Neuronal stem cell (in vitro differentiated cells): ENCODE measurements at places on chromosomes 6 and 20.

GRCh38 chr6:125887372-125887771, 69.2 kb upstream of the HINT3 start:
- DNase-seq: no peak

DNA sequence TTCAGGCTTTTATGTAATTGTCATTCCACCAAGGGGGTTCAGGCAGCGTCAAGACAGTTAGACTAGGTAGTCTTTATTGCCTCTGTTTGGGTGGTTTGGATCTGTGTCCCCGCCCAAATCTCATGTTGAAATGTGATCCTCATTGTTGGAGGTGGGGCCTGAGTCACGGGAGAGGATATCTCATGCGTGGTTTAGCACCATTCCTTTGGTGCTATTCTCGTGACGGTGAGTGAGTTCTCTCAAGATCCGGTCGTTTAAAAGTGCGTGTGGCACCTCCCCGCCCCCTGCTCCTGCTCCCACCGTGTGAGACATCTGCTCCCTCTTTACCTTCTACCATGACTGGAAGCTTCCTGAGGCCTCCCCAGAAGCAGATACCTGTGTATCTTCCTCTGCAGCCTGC, 51.3 kb upstream of the FOXC1 start:
- DNase-seq: no peak

GRCh38 chr20:37803438-37804307, 99.3 kb upstream of the VSTM2L start:
- no peak for DNase-seq

GRCh38 chr20:63434599-63435378, 37.7 kb downstream of the KCNQ2 start:
- peak; percentile 77 for DNase-seq

DNA sequence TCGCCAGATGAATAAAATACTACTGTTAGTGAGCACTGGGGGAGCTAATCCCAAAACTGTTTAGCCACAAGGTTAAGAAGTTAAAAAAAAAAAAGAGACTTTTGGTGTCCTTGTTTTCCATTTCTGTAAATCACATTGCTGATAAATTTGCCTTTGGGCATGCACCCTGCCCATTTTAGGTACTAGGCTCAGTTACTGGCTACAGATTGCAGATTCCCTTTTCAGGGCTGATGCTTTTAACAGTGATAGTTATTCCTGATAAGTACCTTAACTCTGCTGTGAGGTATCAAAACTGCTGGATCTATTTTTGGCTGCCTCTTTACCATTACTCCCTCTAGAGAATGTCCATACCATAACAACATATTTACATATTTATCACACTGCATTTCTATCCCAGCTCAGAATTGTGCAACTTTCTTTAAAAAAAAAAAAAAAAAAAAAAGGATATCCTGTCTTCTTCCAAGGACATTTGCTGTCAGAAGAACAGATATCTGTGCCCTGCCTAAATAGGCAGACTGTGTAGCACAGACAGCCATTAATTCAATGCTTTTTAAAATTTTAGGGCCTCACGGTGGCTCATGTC, 94.5 kb downstream of the SSR1 start:
- DNase-seq: no peak

GRCh38 chr6:14371530-14371929, 254.0 kb downstream of the CD83 start:
- no peak for DNase-seq

- no peak for DNase-seq
These were observed 73.7 kb downstream of the DTNBP1 start for GRCh38 chr6:15588971-15589634.

DNA sequence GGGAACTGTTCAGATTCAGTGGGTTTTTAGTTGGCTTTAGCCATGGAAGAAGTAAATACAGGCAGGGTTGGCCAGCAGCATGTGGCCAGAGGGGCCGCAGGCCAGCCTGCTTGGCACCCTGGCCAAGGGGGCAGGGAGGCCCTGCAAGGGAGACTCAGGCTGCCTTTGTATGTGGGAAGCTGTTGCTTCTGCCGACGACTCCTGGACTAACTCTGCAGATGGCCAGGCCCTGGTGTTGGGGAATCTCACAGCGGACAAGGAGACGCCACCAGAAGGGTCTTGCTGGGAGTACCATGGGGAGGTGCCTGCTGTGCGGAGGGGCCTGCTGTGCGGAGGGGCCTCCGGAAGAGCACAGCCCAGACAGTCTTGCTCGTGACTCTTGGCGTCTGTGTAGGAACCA, 25.2 kb downstream of the PYGB start:
- no peak for DNase-seq

DNA sequence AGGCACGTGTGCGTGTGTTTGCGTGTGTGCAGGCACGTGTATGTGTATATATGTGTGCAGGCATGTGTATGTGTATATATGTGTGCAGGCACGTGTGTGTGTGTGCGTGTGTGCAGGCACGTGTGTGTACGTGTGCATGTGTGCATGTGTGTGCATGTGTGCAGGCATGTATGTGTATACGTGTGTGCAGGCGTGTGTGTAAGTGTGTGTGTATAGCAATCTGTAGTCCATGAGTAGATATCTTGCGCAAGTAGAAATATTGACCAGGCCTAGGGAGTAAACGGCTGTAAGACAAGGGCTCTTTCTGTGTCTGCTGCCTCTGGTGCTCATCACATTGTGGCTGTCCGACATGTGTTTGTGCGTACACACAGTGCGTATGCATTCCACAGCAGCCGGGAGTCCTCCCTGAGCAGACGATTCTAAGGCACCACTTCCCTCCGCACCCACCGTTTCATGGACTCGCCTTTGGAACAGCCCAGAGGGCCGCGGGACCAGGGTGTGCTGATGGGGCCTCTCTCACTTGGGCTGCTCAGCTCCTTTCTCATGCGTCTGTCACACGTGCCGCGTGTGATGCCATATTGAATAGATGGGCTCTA, 167.6 kb downstream of the ERMARD start:
- no peak for DNase-seq

DNA sequence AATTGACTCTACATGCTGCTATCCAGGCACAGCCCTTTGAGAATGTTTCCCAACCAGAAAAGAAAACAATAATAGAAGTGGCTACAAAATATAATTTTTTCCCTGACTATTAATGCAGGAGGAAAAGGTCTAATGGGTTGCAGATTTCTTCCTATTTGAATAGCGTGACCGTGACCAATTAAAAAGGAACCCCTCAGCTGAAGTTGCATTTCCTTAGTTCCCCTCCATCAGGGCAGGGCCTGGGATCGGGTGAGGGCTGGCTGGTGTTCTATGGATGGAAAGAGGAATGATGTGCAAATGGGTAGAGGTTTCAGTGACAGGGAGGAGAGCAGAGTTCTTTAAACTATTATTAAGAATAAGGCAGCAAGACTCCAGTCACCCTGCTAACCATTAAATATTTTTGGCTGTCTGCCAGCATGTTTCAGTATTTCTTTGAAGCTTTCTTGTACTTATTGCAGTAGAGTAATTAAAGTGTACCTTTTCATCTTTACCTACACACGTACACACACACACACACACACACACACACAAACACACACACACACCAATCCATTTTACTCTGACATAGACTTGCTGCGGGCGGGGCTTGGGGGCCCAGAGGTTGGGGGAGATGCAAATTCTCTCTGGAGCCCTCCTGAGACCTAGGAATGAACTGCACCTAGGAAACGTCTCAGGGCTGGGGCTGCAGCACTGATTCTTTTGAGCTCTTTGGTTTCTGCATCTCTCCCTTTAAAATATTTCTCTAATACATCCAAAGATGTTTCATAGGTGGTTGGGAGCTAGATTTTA, 154.8 kb upstream of the SLC35B3 start:
- DNase-seq: no peak

- DNase-seq: no peak
These were observed 119.7 kb downstream of the FYN start for GRCh38 chr6:111753573-111753972.

DNA sequence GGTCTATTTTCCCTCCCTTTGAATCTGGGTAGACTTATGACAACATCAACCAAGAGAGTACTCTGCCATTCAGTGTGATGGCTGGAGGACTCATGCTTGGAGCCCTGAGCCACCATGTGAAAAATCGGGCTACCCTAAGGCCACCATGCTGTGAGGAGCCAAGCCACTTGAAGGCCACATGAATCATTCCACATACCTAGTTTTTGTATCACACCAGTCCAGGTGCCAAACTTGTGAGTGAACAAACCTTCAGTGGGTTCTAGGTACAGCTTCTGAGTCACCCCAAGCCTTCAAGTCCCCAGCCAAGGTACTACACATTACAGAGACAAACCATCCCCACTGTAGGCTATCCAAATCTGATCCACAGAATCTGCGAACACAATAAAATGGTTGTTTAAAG, 37.4 kb upstream of the E2F3 start:
- no peak for DNase-seq

GRCh38 chr6:83844170-83844569, 9.0 kb upstream of the RIPPLY2 start:
- no peak for DNase-seq

GRCh38 chr6:15380351-15380750, 134.5 kb downstream of the JARID2 start:
- DNase-seq: no peak

DNA sequence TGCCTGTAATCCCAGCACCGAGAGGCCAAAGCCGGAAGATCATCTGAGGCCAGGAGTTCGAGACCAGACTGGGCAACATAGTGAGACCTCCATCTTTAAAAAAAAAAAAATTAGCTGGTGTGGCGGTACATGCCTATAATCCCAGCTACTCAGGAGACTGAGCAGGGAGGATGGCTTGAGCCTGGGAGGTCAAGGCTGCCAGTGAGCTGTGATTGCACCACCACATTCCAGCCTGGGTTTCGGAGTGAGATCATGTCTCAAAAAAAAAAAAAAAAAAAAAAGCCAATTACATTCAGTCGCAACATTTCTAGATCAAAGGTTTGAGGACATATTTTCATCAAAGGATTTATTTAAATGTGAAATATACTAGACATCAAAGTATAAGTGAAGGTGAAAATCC, 32.0 kb upstream of the EDN1 start:
- DNase-seq: no peak

DNA sequence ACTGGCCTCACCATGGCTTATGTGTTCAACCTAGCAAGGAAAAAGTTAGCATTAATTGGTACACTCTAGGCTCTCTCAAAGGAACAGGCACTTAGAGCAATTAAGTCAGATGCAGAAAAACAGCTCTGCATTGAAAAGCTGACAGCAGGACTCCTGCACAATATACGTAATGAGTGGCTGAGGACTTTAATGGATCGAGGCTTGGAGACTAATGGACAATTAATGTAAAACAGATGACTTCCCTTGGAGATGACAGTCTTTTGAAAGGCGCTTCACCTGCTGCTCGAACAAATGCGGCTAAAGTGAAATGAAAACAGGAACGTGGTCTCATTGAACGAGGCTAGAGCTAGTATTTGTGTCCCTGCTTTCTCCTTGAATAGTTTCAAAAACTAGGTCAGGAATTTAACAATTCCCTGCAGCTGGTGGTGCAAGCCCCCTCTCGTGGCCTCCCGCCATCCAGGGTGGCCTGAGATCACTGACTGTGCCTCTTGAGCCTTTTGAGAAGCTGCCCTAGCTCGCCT, 137.1 kb downstream of the ELOVL4 start:
- DNase-seq: peak; percentile 92

GRCh38 chr6:28282926-28283325, 1.6 kb downstream of the PGBD1 start:
- no peak for DNase-seq

GRCh38 chr6:132314432-132314831, 86.8 kb downstream of the MOXD1 start:
- no peak for DNase-seq

DNA sequence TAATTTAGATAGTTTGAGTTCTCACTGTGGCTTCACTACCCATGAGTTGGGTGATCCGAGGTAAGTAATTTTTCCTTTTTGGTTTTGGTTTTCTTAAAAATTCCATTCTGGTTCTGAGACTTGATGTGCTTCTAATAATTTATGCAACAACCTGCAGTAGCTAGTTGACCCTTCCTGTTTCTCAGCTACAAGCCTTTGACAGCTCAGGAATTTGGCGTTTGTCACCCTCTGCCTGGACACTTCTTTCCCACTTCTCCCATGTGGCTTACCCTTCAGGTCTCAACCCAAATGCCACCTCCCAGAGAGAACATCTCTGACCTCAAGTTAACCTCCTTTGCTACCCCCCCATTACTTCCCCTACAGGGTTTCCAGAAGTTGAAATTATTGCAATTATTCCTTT, 49.7 kb upstream of the TSHZ2 start:
- DNase-seq: peak; percentile 9

- peak; percentile 17 for DNase-seq
These were observed 200.6 kb downstream of the GMPR start for GRCh38 chr6:16438718-16439591.

DNA sequence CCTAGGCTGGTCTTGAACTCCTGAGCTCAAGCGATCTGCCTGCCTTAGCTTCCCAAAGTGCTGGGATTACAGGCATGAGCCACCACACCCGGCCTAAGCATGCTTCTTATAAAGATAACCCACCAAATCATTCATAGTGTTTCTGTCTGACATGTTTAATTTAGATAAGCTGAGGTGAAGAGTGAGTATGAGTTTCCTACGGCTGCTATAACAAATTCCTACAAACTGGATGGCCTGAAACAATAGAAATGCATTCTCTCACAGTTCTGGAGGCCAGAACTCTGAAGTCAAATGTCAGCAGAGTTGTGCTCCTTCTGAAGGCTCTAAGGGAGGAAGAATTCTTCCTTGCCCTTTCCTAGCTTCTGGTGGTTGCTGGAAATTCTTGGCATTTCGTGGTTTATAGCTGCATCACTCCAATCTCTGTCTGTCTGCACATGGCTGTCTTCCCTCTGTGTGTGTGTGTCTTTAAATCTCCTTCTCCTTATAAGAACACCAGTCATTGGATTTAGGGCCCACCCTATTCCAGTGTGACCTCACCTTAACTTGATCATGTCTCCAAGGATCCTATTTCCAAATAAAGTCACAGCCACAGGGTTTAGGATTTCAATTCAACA, 29.9 kb downstream of the MAPK13 start:
- no peak for DNase-seq

DNA sequence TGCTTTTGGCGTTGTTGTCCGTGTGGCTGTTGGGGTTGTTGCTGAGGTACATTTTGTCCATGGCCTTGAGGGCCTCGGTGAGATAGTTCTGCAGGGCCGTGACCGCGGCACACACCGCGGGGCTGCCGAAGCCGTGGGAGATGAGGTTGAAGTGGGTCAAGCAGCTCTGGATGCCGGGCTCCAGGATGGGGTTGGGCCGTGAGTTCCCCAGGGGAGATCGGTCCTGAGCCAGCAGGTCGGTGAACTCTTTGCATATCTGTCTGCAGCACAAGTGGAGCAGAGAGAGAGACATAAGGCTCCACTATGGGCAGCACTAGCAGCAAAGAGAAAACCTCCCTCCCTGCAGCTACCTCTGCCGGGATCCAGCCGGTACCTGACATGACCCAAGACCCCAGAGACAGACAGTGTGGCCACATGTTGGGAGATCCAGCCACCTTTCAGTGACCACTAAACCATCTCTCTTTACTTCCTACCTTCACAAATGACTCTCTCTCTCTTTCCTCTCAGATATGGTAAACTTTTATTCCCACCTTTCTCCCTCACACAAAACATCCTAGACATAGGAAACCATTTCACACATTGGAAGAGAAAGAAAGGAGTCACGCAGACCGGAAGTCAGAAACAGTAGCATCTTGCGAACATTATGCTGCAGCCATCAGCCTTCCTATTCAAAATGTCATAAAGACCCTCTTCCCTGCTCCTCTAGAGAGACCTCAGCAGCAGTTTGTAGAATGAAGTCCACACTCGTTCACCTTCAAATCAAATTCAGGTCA, 16.2 kb downstream of the TFAP2A start:
- no peak for DNase-seq
